ENCODE measurements at places on chromosomes 3 and 15.

DNA sequence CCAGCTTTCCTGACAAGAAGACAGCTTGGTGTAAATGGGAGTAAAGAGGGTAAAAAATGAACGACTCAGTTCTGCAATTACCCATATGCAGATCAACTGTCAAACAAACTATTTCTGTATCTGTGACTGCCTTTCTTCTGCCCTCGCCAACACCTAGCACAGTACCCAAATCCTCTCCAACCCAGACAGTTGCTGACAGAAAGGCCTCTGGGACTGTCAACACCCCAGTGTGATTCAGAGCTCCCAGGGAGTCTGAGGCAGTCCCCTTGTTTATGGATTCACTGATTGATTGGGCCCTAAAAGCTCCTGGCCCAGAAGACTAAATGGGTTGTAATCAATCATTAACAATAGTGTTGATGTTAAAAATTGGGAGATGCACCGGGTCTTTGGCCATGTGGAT is 20.2 kb downstream of the IL17RD start:
- DNase-seq: no peak

DNA sequence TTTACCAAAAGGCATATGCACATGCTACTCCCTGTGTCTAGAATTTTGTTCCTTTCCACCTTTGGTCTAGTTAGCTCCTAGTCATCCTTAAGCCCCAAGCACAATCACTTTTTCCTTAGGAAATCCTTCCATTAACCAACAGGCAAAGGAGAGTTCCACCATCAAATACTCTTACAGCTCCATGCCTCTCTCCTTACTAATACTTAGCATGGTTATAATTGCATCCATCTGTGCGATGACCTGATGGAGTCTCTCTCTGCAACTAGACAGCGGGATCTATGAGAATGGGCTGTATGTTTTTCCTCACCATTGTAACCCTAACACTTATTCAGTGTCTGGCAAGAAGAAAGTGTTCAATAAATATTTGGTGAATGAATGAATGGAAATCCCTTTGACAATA is 69.3 kb upstream of the SMAD3 start:
- no peak for DNase-seq

GRCh38 chr15:39786447-39787056 is 3.9 kb upstream of the FSIP1 start:
- DNase-seq: peak; percentile 76

DNA sequence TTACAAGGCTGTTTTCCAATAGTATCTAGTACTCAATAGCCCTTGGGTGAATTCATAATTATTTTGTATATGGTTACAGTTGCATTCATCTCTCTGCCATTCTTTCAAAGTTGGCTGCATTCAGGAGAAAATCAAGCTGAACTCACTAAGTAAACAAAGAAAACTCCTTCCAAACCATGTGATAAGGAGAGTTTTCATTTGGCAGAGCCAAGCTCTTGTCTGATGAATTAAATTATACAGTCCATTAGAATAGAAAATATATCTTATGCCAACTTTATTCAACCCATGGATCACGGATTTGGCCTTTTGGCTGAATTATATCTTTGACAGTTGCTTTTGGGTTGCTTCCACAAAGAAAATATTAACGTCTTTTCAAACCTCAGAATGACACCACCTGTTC is 272.3 kb upstream of the ROBO1 start:
- DNase-seq: no peak

GRCh38 chr3:22373827-22374226 is 622.8 kb upstream of the ZNF385D start:
- no peak for DNase-seq

GRCh38 chr3:184228376-184229137 is 828 bp upstream of the VWA5B2 start:
- DNase-seq: no peak

DNA sequence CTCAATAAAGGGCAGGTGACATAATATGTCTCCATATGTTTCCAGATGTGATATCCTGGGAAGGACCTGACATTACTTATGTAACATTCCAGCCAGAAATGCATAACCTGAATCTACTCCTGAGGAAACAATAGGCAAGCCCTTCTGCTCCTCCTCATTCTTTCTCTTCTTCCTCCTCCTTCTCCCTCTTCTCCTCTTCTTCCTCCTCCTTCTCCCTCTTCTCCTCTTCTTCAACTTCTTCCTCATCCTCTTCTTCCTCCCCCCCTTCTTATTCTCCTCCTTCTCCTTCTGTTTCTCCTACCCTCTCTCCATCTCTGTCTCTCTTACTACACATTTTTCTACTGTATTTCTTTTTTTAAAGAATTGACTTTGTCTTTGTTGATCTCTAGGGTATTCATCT is 43.5 kb upstream of the ITGA11 start:
- DNase-seq: no peak

GRCh38 chr3:64505419-64505818 is 182.4 kb downstream of the ADAMTS9 start:
- no peak for DNase-seq

DNA sequence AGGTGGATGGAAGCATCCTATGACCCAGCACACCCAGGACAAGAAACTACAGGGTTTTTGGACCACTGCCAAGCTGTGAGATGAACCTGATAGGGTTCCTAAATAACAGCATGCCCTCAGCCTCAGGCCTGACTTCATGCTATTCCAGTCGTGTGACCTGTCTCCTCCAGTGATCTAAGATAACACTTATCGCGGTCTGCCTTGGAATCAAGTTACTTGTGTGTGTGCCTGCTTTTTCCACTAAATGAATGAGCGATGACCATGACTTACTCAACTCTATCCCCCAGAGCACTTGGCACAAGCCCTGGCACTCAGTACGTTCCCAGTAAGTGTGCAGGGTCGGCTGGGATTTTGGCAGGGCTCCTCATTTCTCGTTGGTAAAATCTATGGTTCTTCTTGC is 172.7 kb upstream of the TP63 start:
- no peak for DNase-seq

GRCh38 chr15:40754574-40754882 is 526 bp downstream of the RMDN3 start:
- peak; percentile 38 for DNase-seq

GRCh38 chr3:54577313-54577712 is 350.5 kb downstream of the LRTM1 start:
- DNase-seq: no peak

DNA sequence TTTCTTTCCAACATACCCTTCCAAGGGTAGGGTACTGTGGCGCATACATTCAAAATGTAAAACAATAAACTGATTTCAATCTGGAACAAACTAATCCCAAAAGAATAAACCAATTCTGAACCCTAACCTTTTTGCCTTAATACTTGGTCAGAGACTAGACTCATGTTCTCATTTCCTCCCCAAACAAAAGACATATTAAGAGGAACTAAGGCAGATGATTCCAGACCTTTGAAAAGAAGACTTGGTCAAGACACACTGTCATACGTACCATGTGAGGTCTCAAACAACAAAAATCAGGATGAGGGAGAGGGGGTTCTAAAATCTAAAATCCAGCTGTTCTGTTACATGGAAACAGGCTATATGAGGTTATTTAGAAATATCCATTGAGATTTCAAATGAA is 102.1 kb downstream of the RFTN1 start:
- no peak for DNase-seq

- no peak for DNase-seq
Observed at GRCh38 chr15:41804916-41805666, 22.8 kb upstream of the JMJD7 start.

GRCh38 chr15:75704263-75704615 is 8.4 kb downstream of the CSPG4 start:
- DNase-seq: no peak

DNA sequence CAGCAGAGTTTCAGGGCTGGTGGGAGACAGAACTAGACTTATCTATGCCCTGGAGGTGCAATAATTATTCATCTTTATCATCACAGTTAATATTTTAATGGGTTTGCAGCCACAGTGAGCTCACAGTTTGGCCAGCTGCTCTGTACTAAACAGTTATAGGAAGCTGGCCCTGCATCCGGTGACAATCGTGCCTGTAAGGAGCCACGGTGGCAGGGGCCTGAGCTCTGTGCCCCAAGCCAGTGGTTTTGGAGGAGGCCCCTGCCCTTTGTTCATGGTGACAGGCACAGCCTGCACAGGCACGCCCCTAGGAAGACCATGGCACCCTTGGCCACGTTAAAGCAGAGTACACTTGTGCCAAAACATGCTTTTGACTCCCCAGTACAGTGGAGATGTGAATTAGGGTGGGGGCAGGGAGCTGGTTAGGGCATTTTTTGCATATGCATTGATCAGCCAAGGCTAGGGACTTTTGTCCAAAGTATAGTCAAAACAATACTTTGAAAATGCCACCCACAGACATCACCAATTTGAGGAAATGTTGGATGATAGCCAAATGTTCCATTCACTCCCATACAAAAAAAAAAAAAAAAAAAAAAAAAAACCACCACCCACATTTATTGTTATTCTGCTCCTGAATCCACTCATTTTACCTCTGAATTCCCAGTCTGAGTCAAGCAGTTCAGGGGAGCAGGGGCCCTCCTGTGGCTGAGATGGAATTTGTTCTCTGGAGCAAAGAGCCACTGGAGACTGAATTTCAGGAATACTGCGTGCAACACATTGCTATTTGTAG is 3.4 kb upstream of the RFTN1 start:
- DNase-seq: peak; percentile 23

- DNase-seq: no peak
Observed at GRCh38 chr15:77032052-77032646, 37.2 kb downstream of the PSTPIP1 start.

GRCh38 chr3:39125841-39126500 is 18.5 kb downstream of the TTC21A start:
- DNase-seq: no peak

DNA sequence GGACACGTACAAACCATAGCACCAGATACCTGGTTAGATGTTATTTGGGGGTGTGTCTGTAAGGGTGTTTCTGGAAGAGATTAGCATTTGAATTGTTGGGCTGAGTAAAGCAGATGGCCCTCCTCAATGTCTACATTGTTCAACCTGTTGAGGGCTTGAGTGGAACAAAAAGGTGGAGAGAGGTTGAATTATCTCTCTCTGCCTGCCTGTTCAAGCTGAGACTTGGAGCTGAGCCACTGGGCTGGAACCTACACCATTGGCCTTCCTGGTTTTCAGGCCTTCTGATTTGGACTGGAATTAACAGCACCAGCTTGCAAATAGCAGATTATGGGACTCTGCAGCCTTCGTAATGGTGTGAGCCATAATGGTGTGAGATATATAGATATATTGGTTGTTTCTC is 71.3 kb upstream of the CORO2B start:
- DNase-seq: no peak

DNA sequence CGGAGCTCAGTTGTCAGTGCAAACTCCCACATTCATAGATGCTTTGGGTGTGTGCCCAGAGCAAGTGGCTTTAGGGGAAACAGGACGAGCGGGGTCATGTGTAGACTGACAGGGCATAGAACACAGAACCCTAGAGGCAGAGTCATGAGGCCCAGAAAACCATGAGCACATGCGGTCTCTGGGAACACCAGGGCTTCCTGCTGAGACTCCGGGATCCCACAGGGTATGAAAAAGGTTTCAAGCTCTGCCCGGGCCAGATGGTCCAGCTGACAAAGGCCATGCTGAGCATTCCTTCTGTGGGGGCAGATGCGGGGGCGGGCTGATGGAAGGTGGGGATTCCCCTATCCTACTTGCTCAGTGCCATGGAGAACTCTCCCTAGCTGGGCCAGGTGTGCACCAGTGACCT is 44.8 kb downstream of the ROPN1B start:
- no peak for DNase-seq

DNA sequence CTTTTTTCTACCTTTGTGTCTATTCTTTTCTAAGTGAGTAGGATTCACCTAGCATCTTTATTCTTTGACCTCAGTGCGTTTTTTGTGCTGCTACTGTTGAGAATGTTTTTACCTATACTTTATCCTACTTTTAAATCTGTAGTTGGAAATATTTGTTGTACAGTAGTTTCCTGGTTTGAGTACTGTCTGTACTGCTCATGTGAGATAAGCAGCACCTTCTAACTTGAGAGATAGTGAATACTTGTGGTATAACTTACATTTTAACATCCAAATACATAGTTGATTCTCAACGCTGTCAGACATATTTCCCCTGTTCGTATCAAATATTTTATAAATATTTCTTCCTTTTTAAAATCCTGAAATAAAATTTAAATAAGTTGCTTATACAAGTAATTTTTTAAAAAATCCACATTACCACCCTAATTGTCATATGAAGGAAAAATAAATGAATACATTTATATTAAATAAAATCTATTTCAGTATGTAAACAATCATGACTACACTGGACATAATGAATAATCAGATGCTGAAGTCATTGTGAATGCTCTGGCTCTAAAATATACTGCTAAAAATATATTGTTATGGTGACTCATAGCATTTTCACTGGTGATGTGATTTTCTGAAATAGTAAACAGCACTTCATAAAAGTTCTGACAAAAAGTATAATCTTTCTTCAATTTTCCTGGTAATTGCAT is 17.4 kb downstream of the ATP11B start:
- peak; percentile 32 for DNase-seq

- no peak for DNase-seq
Observed at GRCh38 chr3:107881509-107881908, 209.3 kb downstream of the CD47 start.

- DNase-seq: no peak
Observed at GRCh38 chr15:78976691-78977090, 31.8 kb upstream of the CTSH start.

DNA sequence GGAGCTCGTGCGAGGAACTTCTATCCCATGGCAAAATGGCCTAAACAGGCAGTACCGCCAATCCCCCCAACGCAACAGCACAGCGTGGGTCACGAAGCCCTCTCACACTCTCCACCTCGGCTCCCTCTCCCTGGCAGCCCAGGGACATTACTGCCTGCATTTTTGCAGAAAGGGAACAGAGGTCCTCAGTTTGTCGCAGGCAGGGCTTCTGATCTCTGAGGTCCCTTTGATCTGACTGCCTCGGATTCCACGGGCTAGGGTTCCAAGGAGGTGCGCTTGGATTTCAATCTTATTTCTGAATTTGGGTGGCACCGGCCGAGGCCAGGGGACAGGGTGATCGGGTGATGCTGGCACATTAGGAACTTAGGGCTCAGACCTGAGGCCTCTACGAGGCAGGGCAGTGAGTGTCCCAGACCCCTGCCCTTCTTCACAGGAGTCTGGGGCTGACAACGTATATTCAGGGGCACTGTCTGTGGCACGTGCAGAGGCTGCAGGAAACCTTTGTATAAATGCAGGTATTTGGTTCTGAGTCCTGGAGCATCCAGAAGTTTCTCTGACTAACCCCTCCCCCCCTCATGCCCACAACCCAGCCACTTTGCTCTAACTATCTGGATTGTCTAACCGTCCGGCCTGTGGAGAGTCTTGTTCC is 197.9 kb downstream of the XXYLT1 start:
- no peak for DNase-seq

DNA sequence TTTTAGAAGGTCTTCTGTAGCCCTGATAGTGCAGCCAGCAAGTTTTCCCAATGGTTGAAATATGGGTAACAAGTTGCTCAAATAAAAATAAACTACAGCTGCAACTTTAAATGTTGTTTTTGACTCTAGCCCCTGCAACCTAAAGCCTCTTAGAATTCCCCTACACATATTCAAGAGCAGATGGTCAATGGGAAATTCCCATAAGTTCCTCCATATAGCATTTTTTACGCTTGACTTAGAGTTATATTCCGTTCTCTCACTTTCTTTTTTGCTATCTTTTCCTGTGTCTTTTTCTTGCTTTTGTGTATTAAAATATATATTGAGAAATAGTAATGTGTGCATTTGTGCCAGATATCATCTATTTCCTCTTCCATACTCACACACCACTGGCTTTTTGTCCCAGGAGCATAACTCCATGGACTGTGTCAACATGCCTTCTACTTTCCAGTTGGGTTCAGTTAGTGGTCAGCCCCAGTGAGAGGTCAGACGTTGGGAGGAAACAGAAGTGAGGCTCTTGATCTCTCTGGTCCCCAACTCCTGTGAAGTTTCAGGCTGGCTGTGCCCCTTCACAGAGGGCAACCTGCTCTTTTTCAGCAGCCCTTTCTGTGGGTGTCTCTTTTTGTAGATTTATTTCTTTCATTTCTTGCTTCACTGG is 63.3 kb upstream of the TP63 start:
- DNase-seq: no peak

All from RKO (cell line).